GM23248 (cell line): ENCODE measurements at places on chromosomes 7 and 10. TPM values are rescaled to one million over a fixed set of nuclear protein-coding genes. Genes with fewer than 3 reads are reported as not detected.
A peak's percentile ranks its signal among the peaks of the same experiment; 100 is the strongest.

OR2A12 gene
- total RNA-seq = not detected in 2 replicates

DNA sequence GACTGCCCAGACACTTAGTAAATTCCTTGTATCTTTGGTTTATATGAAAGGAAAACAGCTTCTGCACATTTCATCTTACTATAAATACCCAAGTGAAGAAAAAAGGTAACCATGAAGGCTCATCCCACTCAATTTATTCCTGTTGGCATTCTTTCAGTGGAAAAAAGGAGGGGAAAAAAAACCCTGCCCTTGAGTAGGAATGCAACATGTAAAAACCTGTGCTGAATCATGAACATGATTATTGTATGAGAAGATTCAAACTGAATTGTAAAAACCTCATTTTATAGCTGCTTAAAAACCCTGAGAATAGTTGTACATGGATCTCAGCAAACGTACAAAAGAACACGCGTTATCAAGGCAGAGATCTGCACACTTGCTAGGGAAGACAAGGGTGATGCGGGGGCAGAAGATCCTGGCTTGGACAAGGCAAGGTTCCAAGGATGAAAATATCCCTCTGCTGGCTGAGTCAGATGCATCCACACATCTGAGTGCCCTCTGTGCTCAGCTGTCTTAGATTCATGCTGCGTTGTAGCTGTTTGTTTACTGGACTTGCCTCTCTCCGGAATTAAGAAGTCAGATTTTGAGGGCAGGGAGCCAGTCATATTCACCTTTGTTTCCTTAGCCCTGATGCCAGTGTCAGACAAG is 658.2 kb downstream of the PARD3 start:
- peak; percentile 79 for DNase-seq
- H3K4me3 ChIP-seq = no peak overlapping the region; the same call in 1 of the 2 replicates

GRCh38 chr7:121369462-121369861 is 26.6 kb downstream of the FAM3C start:
- H3K4me1 ChIP-seq = peaks cover 14% of the 10 kb centered on the region
- no peaks in the 10 kb centered on the region for H3K27me3 ChIP-seq
- DNase-seq = peak; percentile 8
- no peak overlapping the region for H3K27ac ChIP-seq

NACAD gene
- total RNA-seq = 1.0 and 2.9 TPM in 2 replicates

GRCh38 chr10:26357203-26357602 is 80.9 kb upstream of the APBB1IP start:
- H3K36me3 ChIP-seq = no peaks in the 10 kb centered on the region
- H3K4me3 ChIP-seq = no peak overlapping the region
- peaks cover 6% of the 10 kb centered on the region; the same call in 1 of the 2 replicates for H3K27me3 ChIP-seq

ZDHHC6 gene
- total RNA-seq = 23.6 and 30.4 TPM in 2 replicates

COX19 gene
- 5.5 and 5.6 TPM in 2 replicates for total RNA-seq

DNA sequence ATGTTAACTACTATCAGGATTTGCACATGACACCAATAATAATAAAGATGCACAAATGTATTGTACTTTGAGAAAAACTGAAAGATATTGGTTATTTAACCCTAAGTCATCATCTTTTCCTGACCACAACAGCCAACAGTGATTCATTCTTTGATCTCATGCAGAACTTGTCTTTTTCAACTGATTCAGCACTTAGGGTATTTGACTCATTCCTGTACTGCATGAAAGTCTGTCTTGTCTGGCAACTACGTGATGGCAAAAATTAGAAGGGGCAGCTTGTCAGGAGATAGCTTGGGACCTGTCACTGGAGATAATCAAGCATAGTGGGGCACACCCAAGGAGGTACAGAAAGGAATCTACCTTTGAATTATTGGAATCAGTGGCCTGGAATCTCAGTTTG is 77.8 kb upstream of the LRRC17 start:
- peak; percentile 90 for DNase-seq
- H3K36me3 ChIP-seq = no peaks in the 10 kb centered on the region
- H3K4me1 ChIP-seq = peaks cover 27% of the 10 kb centered on the region
- no peaks in the 10 kb centered on the region for H3K27me3 ChIP-seq

ABCB4 gene
- total RNA-seq = 0.43 and 0.51 TPM in 2 replicates

DNA sequence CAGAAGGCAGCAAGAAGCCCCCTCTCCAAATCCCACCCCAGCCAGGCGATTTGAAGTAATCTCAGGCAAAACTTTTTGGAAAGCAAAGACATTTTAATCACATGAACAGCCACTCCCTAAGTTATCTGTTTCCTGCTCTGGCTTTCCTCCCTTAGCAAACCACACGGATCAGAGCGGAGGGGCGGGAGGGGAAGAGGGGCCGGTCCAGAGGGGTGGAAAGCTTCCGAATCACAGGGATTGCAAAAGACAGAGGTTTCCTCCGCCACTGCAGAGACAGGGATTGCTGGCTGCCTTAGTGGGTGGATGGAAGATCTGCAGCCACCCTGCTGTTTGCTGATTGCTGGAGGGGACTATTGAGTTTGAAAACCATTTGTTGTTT is 41.2 kb downstream of the ZCCHC24 start:
- H3K36me3 ChIP-seq = 0 out of 2 replicates have a peak, but pooled peaks cover 3% of the 10 kb centered on the region
- H3K27ac ChIP-seq = peak overlapping the region; percentile 57
- peak; percentile 88 for DNase-seq
- H3K4me1 ChIP-seq = peaks cover 84% of the 10 kb centered on the region
- H3K27me3 ChIP-seq = no peaks in the 10 kb centered on the region
